ENCODE measurements at places on chromosomes 1 and 21. TPM values are rescaled to one million over a fixed set of nuclear protein-coding genes. Genes with fewer than 3 reads are reported as not detected.

GRCh38 chr21:32861866-32862265 lies 90.3 kb upstream of the PAXBP1 start:
- DNase-seq: no peak

DNA sequence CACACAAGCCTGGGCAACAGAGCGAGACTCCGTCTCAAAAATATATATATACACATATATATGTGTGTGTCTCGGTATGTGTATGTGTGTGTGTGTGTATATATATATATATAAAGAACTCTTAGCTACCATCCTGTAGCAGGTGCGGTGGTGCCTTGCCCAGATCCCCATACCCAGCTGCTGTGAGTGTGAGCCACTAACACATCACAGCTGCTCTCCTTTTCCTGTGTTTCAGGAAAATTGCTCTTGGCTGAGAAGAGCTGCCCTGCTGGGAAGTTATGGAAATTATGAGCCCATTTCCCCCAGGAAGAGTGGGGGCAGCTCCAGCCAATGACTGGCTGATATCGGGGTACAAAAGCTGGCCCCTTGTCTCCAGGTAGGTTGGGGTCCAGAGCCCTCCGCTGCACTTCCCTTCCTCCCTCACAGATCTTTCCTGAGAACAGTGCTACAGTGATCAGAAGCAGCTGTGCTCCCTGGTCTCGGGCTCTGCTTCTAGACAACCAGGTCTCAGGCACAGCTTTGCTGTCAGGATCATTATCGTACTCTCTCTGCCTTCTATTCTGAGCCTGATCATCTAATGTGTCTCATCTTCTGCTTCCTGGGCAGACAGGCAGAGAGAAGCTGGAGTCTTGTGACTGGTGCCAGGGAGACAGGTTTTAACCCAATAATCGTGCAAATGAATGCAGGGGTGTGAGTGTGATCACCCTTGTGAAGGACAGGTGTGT lies 109.6 kb upstream of the ZNF678 start:
- DNase-seq: no peak

GRCh38 chr1:162081316-162081715 lies 11.8 kb downstream of the NOS1AP start:
- DNase-seq: no peak

DNA sequence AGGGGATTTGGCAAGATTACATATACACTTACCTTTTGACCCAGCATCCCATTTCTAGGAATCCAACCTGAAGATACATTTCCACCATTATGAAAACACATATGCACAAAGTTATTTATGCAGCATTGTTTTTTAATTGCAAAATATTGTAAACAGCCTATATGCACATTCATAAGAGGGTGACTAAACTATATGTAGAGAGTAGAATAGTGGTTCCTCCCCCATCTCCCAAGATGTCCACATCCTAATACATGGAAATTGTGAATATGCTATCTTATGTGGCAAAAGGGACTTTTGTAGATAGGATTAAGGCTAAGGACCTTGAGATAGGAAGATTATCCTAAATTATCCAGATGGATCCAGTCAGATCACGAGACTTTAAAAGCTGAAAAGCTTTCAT lies 91.6 kb downstream of the CLEC20A start:
- no peak for DNase-seq

GRCh38 chr1:220990427-220991339 lies 111.4 kb downstream of the HLX start:
- no peak for DNase-seq

DNA sequence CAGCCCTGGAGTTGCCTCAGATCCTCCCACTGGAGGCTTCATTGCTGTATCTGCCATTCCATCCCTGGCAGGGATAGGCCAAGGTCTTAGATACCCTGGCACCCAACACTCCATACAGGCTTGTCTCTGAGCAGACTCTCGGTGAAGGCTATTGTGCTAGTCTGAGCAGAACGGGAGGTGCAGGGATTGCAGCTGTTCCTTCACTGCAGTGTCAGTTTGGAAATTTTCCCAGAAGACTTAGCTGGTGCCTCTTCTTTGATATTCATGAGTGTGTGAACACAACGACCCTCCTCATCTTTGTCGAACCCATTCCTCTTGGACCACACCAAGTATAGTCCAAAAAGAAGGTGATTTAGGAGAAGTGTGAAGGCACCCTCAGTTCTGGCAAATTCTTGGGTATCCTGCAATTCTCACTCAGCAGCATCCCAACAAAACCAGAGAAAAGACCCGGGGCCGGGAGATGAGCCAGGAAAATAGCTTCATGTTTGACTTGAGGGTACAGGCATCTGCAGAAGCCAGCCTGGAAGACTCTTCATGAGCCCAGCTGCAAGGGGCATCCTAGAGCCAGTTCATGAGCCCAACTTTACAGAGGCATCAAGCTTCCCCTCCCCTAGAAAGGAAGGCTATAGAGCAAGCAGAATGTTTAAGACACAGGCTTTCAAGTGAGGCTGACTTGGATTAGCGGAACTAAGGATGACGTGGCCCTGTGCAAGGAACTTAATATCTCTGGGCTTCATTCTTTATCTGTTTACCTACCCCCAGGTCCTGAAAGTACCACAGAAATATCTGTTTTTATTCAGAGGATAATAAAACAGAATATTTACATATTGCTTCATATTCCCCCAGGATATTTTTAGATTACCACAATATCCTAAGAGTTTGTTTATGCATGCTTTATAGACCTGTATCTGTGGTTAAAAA lies 38.8 kb upstream of the HAO2 start:
- no peak for DNase-seq

GRCh38 chr1:92994105-92994712 lies 32.9 kb upstream of the DIPK1A start:
- DNase-seq: peak; percentile 51

DNA sequence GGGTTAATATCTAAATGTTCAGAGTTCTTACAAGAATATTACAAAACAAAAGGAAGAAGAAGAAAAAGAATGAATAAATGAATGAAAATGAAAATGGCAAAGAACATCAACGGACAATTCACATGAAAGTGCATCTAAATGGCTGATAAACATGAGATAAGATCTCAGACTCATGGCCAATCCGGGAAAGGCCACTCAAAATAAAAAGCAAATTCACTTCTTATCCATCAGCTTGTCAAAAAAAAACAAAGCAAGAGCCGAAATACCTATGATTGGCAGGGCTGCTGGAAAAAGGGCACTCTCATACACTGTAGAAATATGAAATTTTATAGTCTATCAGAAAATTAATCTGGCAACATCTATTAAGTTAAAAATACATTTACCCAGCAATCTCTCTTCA lies 103.6 kb upstream of the EDEM3 start:
- no peak for DNase-seq

DNA sequence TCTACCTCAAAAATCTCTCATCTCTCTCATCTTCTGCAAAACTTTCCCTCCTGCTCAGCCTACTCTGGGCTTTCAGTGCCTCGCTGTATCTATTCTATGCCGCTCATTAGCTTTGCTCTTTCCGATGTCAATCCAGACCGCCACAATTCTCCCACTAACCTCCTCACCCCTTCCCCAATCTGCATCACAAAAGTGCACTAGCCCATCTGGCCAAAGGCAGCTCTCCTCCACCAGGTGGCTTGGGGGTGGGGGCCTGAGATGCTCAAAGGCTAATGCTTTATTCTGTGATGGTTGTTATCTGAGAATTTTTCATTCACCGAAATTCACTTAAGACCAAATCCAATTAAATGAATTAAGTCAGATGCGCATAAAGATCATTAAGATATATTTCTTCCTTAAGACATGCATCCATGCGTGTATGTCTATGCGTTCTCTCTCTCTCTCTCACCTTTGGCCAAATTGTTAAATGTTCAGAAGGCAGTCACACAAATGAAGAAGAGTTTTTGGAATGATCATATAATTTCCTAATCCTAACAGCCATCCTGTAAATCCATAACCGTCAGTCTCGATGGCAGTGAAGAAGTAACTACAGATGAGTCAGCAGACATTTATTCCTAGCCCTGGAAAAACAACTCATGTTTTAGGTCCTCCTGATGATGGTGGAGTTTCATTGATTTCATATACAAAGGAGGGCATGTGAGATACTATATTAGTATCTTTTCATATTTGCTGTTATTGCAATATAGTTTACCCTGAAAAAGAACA lies 111.3 kb downstream of the C1orf21 start:
- DNase-seq: no peak

- DNase-seq: no peak
Measured at GRCh38 chr21:32350211-32350980, 42.4 kb downstream of the URB1 start.

DNA sequence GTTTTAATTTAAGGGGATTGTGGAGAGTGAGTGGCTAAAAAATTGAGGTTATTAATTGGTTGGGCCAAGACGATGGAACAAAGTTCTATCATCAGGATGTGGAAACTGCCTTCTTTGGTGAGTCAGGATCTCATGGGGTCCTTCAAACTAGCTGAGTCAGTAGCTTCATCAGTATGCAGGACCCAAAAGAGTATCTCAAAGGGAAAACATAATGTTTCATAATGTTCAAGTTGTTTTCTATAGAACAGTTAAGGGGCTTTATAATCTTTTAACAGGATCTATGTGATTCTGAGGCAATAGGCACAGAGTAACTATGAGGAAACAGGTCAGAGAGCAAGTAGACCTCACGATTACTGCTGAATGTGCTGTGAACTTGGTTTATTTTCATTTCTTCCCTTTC lies 3.2 kb upstream of the OLFML2B start:
- no peak for DNase-seq

DNA sequence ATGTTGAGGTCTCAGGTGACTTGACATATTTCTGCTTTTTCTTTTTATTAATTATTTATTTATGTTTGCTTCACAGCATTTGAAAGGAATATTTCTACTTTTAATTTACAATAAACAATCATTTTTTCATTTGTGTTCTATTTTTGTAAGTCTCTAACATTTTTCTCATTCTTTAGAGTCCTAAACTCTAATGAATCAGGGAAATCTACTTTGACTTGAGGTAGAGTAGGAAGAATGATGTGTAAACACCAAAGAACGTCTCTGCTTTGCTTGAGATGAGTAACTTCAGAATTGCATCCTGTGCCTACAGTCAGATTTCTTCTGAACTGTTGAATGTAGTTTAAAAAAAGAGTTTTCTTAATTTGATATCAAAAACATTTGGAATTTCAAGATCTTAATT lies 65.2 kb downstream of the CNST start:
- DNase-seq: no peak

- no peak for DNase-seq
Measured at GRCh38 chr1:240294566-240294965, 202.9 kb downstream of the FMN2 start.

- DNase-seq: no peak
Measured at GRCh38 chr21:45225741-45226327, 61.9 kb downstream of the POFUT2 start.

DNA sequence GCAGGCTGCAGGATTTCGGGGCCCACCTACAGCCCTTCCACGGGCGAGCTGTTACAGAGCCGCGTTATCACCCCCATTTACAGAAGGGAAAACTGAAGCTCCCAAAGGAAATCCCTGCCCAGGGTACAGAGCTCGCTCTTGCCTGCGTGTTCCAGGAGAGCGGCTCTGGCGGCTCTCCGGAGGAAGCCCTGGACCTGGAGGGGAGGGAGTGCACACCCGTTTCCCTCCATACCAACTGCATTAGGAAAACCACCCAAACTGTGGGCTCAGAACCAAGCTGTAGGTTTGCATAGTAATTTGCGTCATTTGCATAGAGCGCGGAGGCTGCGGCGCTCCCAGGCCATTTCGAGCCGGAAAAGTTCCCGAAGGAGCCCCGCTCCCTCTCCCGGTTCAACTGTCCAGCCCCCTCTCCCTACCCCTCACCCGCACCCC lies 24.7 kb upstream of the ADGRB2 start:
- DNase-seq: no peak

DNA sequence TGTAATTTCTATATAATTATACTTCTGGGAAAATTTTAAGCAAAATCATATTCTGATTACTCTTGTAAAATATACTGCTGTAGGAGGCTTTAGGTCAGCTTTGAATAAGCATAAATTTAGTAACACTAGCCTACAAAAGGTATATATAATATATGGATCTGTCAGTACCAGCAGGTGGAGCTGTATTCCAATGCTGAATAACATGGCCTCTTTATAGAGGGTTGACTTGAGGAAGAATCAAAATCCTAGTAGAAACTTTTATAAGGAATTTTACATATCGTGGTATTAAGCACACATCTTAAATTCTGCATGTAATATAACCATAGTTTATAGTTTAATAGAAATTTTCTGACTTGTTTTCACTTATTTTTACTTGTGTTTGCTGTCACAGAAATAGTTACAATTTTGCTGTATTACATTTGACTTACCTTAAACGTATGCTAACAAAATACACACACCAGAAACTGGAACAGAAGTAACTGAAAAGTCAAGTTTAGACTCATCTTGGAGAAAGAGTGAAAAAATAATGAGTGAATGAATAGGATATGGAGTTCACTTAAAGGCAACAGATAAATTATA lies 79.3 kb downstream of the HMCN1 start:
- DNase-seq: no peak

DNA sequence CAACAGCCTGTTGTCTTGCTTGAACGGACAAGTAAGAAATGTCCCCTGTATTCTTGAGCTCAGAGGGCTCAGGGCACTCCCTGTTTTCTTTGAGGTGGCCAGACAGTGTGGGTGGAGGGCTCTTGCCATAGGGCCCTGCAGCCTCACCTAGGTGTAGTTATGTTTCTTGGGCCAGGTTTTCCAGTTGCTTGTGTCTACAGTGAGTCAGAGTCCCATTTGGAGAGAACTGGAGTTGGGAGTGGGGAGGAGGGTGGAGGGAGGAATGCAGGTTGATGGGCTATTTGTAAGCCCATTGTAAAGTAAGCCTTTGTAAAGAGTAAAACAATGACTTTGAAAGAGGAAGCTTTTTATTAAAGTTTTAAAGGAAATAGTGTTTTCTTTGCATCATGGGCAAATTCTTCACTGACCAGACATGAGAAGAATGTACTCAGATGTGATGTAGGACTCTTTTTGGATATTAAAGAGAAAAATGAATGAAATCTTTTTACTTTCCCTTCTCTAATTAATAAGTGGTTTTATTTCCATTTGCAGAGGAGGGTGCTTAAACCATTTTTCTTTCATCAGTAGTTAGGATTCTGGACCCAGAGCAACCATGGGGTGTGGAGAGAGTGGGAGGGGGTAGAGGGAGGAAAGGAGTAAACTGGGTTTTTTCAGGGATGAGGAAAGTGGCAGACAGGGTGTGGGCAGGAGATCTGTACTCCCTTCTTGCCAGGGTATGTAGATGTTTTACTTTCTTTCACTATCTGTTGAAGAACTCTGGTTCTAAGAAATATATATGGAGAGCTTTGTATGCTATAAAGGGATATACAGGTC lies 45.1 kb upstream of the MACF1 start:
- peak; percentile 61 for DNase-seq

GRCh38 chr1:164562947-164563520 lies 4.0 kb downstream of the PBX1 start:
- no peak for DNase-seq

GRCh38 chr1:112677501-112677900 lies 3.0 kb downstream of the MOV10 start:
- DNase-seq: no peak

- DNase-seq: no peak
Measured at GRCh38 chr21:40646651-40647050, 200.3 kb downstream of the DSCAM start.

Gene F5
- not detected for total RNA-seq

Gene PLA2G2F
- total RNA-seq: not detected

Gene BMP8B
- not detected for total RNA-seq

Gene AMY1A
- total RNA-seq: not detected

Gene ZC3H12A
- 7.2 TPM for total RNA-seq

Gene NPR1
- 4.2 TPM for total RNA-seq

Gene DIRAS3
- 7.9 TPM for total RNA-seq

Gene C8A
- not detected for total RNA-seq

Gene FCGR2B
- total RNA-seq: not detected

Measured in glomerular endothelial cell (primary cell).